T-helper 17 cell (primary cell): ENCODE measurements at places on chromosomes 5 and 9.

GRCh38 chr5:153122403-153122802, 368.1 kb upstream of the GRIA1 start:
- DNase-seq = no peak

- DNase-seq = no peak
Observed at GRCh38 chr9:11457825-11458790, 845.3 kb upstream of the PTPRD start.

- DNase-seq = no peak
Observed at GRCh38 chr9:126877418-126877817, 17.0 kb downstream of the ZBTB34 start.

DNA sequence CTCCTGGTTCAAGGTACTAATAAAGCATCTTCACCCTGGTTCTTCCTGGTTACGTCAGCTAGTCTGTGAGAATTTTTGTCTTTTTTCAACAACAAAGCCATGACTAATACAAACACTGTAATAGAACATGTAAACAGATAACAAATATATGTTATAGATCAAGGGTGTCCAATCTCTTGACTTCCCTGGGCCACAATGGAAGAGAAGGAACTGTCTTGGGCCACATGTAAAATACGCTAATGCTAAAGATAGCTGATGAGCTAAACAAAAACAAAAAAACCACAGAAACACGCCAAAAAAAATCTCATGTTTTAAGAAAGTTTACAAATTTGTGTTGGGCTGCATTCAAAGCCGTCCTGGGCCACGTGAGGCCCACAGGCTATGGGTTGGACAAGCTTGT, 124.5 kb upstream of the GNA14 start:
- DNase-seq = no peak

DNA sequence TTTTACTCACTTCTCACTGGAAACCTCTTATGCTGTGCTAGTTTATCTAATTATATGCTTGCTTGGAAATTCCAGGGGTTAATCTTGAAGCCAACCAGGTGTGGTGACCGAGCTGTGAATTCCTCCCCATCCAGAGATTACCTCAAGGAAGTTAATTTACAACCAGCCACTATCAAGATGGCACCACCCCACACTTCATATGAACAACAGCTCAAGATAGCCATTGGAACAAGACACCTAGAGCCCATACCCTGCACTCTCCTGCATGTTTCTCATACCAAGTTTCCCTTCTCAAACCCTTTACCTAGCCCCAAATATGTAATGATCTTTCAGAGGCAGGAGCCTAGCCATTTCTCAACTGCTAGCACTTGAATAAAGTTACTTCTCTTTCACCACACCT, 2156.9 kb upstream of the C9orf72 start:
- DNase-seq = no peak

DNA sequence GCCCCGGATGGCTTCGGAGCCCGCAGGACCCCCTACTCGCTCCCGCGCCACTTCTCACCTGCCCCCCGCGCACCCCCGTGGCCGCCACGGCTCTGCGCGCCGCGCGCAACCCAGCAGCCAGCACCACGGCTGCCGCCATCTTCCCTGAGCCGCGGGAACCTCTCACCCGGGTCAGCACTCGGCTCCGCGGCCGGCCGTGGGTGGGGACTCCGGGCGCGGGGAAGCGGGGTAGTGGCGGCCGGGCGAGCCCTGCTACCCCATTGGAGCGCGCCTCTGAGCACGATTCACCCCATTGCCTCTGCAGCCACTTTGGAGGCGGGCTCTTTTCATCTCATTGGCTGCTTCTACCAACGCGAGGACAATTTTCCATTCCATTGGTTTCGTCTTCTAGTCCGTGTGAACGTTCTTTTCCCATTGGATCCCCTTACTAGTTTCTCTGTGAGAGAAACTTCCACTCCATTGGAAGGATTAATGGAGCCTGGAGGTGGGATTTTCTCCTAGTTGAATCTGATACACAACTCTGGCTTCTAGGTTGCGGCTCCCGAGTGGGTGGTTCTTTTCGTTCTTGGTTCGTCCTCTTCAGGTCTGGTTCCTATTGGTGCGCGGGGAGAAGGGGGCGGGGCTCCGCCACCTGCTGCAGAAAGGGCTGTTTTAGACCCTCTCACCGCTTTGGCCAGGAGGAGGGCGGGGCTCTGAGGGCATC, at the start of gene HINT2:
TSS of gene HINT2 (minus strand) at position 202 of the 703 bp plus-strand sequence. CDS start at position 139, 63 bp downstream.
- peak; percentile 91 for DNase-seq
